Activated naive CD8-positive, alpha-beta T cell treated with anti-CD3 and anti-CD28 coated beads, Interleukin-2, amount 50 U/mL, for 16 hours (primary cell): ENCODE measurements at places on chromosomes 4 and X.

DNA sequence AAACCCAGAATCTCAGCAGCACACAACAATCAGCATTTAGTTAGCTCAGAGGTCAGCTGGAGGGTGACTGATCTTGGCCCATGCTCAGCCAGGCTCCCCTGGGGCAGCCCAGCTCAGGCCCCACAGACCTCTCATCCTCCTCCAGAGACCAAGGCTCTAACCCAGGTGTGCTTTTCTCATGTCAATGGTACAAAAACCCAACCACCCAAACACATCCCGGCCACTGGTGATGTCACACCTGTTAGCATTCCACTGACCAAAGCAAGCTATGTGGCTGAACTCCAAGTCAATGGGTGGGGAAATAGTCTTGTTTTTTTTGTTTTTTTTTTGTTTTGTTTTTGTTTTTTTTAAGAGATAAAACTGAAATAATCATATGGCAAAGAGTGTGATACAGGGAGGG, 77.5 kb downstream of the CYTL1 start:
- DNase-seq = no peak

DNA sequence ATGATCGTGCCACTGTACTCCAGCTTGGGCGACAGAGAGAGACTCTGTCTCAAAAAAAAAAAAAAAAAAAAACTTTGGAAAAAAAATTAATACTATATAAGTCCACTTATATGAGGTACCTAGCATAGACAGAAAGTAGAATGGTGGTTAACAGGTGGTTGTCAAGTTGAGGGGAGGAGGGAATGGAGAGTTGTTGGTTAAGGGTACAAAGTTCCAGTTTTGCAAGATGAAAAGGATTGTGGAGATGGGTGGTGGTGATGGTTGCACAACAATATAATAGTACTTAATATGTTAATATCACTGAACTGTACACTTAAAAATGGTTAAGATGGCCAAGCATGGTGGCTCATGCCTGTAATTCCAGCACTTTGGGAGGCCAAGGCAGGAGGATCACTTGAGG, 4.1 kb upstream of the IL9R start:
- DNase-seq = no peak

DNA sequence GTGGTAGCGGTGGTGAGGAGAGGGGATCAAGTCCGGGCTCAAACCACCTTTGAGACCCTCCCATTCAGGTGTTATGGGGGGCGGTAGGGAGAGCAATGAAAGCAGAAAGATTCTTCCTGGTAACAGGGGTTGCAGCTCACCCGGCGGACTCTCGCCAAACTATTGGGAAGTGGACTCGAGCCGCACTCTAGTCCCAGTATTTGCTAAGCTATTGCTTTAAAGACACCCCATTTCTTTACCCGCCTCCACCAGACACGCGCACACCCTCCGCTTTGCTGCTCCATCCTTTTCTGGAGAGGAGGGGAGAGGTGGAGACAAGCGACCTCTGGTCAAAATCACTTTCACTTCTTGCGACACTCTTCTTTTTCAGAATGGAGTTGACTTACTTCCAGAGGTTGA, 625 bp upstream of the GABRA4 start:
- DNase-seq = no peak

DNA sequence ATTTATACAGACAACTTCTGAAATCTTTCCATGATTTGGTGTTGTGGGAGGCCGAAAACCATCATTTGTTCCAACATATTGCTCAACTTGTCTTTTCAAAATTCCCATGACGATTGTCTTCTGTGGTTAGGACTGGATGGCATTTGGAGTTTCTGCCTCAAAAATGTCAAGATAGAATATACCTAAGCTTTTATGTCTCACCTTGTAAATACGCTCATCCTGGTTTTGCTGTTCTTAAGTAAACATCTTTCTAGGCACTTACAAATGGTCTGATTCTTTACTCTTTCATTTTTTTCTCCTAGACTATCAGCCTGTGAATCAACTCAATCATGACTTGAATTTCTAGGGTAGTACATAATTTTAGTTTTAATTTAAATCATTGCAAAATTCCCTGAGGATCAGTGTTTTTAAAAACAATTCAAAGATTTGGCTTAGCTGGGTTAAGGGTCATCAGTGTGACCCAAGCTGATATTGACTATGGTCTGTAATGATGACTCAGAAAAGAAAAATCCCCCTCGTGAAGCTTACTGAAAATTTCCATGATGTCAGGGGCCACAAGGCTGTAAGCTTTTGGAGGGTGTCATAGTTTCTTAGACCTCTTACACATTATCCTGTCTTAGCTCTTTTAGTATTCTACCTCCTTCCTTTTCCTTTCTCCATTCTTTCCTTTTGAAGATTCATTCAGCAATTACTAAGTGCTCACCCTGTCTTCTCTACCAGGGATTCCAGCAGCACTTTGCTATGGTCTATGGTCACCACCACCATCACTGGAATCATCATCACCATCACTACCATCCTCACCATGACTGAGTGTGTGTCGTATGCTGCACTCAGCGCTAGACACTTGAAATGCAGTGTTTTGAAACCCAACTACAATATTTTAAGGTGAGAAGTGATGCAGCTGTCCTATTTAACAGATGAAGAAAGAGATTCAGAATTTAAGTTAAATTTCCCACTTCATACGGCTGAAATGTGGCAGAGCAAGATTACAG, 124.4 kb downstream of the CPE start:
- no peak for DNase-seq

GRCh38 chr4:24117975-24118374, 228.1 kb upstream of the PPARGC1A start:
- DNase-seq = no peak

GRCh38 chrX:65755786-65756185, 88.3 kb downstream of the MSN start:
- DNase-seq = no peak

GRCh38 chr4:84877051-84877833, 89.2 kb downstream of the WDFY3 start:
- DNase-seq = no peak

- no peak for DNase-seq
Observed at GRCh38 chr4:142314686-142315085, 531.4 kb downstream of the INPP4B start.

- peak; percentile 66 for DNase-seq
Observed at GRCh38 chr4:139177869-139178619, 1.0 kb upstream of the ELF2 start.

- no peak for DNase-seq
Observed at GRCh38 chrX:120260369-120260768, 9.8 kb downstream of the ZBTB33 start.

DNA sequence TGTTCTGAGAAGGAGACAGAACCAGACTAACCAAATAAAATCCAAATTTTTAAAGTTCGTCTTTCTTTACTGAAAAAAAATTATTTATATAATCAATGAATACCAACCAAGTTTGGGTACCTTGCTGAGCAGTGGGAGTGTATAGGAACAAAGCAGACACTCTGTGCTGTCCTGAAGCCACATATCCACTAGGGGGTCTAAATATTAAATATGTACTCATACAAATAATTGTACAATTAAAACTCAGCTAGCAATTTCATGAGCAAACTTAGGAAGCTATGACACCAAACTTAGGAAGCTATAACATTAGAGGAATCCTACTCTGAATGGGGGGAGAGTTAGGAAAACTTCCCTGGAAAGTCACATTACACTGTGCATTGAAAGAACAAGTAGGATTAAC, 582.0 kb upstream of the EPHA5 start:
- no peak for DNase-seq

DNA sequence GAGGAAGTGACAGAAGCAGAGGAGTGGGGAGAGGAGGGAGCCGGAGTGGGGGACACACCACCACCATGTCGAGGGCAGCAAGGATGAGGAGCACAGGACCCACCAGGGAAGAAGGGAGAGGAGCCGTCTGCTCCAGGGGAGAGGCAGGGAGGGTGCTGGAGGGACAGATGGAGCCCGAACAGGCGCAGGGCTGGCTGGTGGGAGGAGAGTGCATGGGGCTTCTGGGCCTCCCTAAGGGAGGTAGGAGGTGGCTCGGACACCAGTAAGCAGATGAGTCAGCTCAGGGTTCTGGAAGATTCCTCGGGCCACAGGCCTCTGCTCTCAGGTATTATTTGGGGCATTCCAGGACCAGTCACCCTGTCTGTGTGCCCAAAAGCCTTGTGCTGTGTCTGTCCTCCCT, 29.8 kb downstream of the ATP2B3 start:
- no peak for DNase-seq

DNA sequence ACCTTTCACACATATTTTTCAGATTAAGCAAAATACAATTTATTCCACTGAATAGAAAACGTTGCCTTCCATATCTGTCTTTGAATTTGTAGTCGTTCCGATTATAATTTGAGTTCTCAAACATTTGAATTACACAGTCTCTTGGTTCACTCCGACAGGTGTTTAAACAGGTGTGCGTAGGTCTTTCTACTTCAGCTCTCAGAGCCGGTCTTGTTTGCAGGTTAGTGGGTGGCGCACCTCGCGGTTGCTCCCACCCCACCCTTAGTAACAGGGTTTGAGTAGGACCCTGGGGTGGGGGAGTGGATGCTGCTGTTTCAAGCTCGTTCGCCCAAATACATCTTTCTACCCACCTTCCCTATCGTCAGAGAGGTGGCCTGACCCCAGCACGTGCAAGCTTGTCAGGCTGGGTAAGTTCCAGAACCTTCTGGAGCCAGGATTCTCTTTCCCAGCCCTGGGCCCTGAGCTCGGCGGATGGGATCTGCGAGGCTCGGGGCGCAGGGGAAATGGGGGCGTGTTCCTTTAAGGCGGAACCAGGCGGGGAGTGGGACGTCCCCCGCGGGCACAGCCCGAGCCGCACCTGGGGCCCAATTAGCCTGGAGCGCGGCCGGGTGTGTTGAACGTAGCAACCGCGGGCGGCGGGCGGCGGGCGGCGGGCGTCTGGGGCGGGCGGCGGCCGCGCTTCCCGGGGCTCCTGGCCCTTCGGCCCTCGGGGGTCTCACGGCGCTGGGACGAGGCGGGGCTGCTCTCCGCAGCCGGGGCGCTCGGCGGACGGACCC, at the start of gene FAM149A:
FAM149A (plus strand) TSS at position 591 of the 776 bp plus-strand sequence.
- DNase-seq = peak; percentile 20

- DNase-seq = no peak
Observed at GRCh38 chrX:31222946-31223345, 151.1 kb upstream of the FTHL17 start.

GRCh38 chr4:6196871-6197270, 3.5 kb downstream of the JAKMIP1 start:
- no peak for DNase-seq

- no peak for DNase-seq
Observed at GRCh38 chr4:54104907-54105306, 4.9 kb downstream of the GSX2 start.

DNA sequence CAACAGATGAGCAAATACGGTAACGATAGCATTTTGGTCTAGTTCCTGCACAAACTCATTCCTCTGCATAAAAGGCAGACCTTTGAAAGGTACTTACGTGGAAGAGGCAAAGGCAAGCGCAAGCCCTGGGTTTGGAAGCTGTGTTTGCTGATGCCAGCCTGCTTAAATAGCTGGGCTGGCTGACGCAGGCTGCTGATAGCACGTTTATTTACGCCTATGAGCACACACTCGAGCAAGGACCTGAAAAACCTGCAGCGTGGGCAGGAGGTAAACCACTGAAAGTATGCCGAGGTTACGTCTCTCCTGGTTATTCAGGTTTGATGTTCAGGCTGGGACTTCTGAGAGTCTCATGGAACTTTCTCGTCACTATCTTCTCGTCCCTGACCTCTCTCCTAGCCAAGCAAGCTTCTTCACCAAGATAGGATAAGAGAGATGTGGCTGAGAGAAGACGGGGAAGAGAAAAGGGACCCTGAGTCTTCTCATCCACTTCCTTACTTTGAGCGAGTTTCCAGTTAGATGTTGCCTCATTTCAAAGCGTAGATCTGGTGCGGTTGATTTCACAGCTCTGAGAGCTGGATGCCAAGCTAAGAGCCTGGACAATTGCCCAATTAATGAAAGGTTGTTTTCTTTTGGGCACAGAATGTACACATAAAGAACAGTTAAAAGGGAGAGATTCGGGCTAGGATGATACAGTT, at the start of gene HOPX:
HOPX (minus strand) TSS at position 139 of the 695 bp plus-strand sequence. CDS start 23,480 bp downstream, outside the sequence.
- peak; percentile 47 for DNase-seq

DNA sequence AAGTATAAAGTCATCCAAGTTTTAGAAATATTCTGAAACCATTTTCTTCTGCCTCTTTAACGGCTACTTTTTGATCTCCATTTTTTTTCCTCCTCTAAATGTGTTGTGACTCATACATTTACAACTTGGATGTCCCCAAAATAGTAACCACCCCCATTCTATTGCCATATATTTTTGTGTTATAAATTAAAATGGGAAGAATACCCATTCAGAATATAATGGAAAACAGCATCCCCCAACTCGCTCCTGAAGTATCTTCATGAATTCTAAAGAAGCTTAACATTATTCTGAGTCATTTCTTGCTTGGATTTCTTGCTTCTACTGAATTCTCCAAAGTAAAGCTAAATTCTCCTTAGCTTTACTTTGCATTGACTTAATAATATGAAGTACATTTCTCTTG, 92.0 kb upstream of the PTPN13 start:
- DNase-seq = no peak

DNA sequence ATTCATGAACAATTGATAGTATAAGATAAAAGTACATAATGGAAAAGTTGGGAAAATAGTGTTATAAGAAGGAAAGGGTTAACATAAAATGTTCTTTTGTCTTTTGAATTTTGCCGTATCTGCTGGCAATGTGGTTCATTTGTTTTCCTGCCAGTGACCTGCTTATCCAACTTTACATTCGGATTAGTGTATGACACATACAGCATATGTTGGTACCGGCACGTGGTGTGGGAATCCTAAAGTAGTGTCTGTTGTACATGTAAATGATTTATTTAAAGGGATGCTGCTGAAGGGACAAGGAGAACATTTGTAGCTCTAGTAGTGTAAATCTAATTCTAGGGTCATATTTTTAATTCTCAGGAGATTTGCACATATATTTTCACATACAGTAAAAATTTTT, 11.5 kb downstream of the RAB9A start:
- no peak for DNase-seq

DNA sequence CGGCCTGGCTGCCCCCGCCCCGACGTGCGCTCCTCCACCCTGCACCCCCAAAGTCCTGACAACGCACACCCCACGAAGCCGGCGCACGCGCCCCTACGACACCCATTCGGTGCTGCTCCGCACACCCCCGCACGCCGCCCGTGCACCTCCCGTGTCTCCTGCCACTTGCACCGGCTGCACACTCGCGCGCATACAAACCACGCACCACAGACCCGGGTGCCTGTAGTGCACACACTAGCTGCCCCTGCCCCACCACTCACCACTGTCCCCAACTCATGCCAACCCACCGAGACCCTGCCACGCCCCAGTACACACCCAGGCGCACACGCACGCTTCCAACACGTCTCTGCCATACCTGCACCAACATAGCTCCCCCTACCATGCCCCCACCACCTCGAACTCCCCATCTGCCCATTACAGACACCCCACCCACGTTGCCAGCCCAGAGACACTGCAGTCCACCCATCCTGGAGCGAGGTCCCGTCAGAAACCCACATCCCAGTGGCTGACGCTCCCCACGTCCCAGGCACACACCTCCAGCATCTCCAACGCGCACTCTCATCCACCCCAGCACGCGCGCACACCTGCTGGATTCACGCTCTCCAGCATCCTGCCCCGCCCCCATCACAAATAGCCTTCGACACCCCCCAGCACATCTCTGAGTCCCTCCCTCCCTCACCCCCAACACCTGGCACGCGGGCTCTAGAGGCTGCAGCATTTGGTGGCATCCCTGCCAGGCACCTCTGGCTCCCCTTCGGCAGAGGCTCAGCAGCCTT, 4.2 kb upstream of the DUSP9 start:
- no peak for DNase-seq
